ENCODE measurements at places on chromosomes 3 and 15.

DNA sequence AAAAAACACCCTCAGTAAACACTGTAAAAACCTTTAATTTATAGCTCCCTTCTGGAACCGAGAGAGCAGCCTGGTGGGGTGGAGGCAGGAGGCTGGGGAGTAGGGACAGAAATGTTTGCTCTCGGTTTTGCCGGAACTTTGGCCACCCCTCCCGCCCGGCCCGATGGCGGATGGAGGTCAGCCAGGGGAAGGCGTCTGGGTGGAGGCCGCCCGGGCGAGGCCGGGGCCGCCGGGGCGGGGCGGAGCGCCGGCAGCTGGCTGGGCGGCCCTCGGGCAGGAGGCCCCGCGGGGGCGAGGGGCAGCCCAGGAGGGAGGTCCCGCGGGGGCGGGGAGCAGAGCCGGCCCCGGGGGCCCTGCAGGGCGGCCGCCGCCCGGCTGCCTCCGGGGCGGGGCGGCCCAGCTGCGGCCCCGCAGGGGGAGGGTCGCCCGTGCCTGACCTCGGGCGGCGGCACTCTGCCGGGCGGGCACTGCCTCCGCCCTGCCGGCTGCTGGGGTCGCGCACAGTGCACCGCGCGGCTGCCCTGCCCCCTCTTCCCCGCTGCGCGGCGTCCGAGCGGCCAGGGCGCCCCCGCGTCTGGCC lies 829 bp upstream of the SKIL start:
- DNase-seq = peak; percentile 59

DNA sequence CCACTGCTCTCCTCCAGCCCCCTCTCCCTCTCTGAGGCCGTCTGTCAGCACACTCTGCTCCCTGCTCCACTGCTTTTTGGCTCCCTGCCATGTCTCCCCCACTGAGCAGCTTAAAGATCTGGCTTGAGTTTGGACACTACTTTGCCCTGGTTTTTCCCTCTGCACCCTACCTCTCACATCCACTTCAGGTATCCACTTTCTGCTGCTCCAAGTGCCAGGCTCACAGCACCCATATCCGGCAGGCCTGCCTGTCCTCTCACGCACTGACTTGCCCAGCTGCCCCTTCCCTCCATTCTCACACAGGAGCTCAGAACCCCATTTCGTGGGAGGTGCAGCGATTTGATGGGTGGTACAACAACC lies 3.7 kb downstream of the DUOX1 start:
- DNase-seq = no peak

DNA sequence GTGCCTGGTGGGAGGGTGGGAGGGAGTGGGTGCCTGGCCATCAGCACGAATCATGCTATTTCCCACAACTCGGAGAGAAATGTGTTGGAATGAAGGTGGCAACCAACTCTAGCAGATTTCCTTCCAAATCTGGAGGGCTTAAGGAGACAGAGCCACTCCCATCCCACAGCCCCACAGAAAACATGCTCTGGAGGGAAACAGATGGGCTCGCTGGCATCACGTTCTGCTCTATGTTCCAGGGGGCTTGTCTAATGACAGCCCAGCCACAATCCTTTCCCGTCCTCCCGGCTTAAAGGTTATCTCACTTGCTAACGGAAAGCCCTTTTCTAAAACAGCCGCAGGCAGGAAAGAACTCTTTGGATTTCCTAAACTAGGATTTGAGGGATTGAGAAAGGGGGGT lies 65.3 kb downstream of the ADAMTS17 start:
- DNase-seq = no peak

DNA sequence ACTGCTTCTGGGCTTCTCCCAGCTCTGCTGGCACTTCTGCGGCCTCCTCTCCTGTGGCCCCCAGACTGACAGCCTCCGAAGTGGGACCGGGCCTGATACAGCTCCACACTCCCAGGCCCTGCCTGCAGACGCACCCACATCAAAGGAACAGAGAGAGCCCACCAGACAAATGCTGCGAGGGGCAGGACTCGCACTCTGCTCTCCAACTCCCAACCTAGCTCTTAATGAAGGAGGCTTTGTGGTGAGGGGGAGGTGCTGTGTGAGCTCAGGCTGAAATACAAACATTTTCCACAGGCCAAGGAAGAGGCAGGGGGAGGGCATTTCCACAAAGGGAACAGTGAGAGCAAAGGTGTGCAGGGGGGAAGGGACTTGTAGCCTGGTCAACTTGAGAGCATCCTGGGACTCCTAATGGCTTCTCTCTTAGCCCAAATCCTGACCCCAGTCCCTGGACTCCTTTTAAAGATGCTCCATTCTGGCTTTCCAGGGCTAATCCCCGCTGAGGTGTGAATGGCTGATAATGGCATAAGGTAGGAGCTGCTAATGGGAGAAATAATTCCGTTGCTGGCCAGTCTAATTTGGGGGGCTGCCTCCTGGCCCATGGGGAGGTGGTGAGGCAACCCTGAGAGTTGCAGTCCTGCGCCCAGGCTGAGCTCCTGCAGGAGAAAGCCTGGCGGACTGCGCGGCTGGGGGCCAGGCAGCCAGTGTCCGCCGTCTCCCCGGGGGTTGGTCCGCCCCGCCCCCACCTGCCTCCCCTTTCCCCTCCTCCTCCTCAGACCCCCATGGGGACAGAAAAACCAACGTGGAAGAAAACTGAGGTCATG lies 9.6 kb downstream of the LINGO1 start:
- no peak for DNase-seq

GRCh38 chr3:116264546-116265319 lies 180.6 kb downstream of the LSAMP start:
- no peak for DNase-seq
